ENCODE measurements at places on chromosomes 4 and X. TPM values are rescaled to one million over a fixed set of nuclear protein-coding genes. Genes with fewer than 3 reads are reported as not detected.

The GPC3 gene
- total RNA-seq, result 4.9 TPM

The BTK gene
- 7.9 TPM for total RNA-seq

The SERTM2 gene
- 5.6 TPM for total RNA-seq

The IBSP gene
- not detected for total RNA-seq

The CYP4V2 gene
- total RNA-seq, result 47.3 TPM

The ITGB1BP2 gene
- total RNA-seq, result 8.9 TPM

The HMX1 gene
- total RNA-seq, result not detected

The CABS1 gene
- total RNA-seq, result not detected

The MAGIX gene
- 12.8 TPM for total RNA-seq

The PDZD4 gene
- total RNA-seq, result 10.6 TPM

The AKAP4 gene
- total RNA-seq, result not detected

The SHROOM2 gene
- total RNA-seq, result 17.5 TPM

- DNase-seq, result no peak
Measured at GRCh38 chrX:44484607-44485146, 58.0 kb downstream of the FUNDC1 start.

DNA sequence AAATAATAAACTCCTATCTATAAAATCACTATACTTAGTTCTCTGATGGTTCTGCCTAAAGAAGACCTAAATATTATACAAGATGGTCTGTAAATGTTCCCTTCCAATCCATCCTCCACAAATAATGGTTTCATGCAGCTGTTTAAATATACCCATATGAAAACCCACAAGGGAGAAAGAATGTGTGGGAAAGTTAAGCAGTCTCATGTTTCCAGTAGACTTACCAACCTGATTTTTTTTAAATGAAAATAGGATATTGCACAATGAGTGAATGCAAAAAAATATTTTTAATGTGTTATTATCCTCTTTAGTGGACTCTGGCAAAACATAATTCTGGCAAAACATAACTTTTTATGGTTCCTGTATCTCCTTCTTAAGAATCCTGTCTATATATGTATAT, 23.3 kb downstream of the CAMK2D start:
- no peak for DNase-seq

- no peak for DNase-seq
Measured at GRCh38 chr4:150497612-150498011, 84.3 kb upstream of the MAB21L2 start.

- DNase-seq, result no peak
Measured at GRCh38 chr4:118917582-118917981, 28.9 kb downstream of the SYNPO2 start.

DNA sequence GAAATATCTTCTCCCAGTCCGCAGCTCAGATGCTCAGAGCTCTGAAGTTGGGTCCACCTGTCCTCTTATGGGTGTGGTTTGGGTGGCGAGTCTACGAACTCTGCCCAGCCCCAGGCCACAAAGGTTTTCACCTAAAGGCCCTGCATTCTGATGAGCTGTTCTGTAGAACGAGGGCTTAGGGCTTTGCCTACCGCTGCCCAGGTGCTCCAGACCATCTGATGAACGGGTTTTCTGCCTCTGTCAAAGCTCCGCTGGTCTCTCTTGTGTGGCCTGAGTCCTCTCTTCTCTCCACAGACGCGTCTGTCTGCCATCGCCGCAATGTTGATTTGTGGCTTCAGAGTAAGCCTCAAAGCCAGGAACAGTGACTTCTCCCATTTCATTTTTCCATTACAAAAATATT, 28.4 kb upstream of the CPLX1 start:
- no peak for DNase-seq

GRCh38 chr4:69054578-69055200, 41.6 kb upstream of the UGT2B7 start:
- DNase-seq, result no peak

DNA sequence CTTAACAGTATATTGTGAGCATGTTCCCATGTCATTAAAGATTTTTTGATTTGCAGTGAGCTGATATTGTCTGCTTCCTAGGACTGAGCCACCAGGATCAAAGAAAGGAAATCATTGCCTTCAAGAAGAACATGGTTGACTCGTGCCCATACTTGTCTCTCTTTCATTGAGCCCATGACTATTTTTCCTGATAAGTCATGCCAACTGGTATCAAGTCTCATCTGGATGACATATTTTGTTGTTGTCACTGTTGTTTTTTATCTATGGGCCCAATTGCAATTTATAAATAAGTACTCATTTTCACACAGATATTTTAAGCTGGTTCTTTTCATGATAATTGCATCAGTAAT, 10.2 kb upstream of the RHOH start:
- no peak for DNase-seq

GRCh38 chr4:8874003-8874895, 2.6 kb upstream of the HMX1 start:
- DNase-seq, result no peak

GRCh38 chr4:169153481-169154087, 117.2 kb downstream of the SH3RF1 start:
- no peak for DNase-seq

GRCh38 chr4:23590431-23590830, 299.4 kb downstream of the PPARGC1A start:
- DNase-seq, result no peak

- DNase-seq, result no peak
Measured at GRCh38 chrX:154719132-154719675, 31.7 kb downstream of the GAB3 start.

- DNase-seq, result no peak
Measured at GRCh38 chrX:68710870-68711576, 63.6 kb downstream of the STARD8 start.

DNA sequence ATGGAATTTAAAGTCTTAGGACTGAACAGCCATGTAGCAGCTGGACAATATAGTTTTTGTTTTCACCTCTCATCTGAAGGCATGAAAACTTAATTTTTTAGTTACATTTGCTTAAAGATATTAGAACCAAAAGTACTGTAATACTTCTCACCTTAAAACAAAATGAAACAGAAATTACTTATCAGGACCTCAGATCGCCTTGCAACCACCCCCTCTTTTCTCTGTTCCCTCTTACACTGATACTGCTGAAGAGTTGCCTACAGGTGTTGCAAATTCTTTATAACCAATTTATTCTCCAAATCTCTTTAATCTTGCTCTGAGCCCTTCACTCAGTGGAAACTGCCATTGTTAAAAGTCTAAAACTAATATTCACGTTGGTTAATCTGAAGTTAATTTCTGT, 145.0 kb downstream of the SPCS3 start:
- no peak for DNase-seq

DNA sequence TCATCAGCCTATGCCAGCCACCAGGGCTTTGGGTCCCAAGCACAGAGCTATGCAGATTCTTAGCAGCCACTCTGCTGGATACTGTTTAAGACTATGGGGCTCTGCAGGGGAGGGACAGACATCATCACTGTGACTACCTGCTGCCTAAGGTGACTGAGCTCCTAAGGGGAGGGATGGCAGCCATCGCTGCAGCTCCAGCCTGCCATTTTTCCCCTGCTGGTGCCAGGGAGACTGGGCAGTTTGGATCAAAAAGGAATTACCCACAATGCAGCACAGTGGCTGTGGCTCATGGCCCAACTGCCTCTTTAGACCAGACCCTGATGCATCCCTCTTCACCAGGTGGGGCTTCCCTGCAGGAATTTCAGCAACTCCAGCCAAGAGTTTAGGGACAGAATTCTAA, 28.6 kb upstream of the INPP4B start:
- no peak for DNase-seq

- DNase-seq, result no peak
Measured at GRCh38 chr4:34649716-34650115, 1594.6 kb downstream of the ARAP2 start.

GRCh38 chrX:46823481-46823880, 13.4 kb upstream of the RP2 start:
- no peak for DNase-seq

GRCh38 chr4:157994863-157995262, 178.0 kb downstream of the GASK1B start:
- no peak for DNase-seq

DNA sequence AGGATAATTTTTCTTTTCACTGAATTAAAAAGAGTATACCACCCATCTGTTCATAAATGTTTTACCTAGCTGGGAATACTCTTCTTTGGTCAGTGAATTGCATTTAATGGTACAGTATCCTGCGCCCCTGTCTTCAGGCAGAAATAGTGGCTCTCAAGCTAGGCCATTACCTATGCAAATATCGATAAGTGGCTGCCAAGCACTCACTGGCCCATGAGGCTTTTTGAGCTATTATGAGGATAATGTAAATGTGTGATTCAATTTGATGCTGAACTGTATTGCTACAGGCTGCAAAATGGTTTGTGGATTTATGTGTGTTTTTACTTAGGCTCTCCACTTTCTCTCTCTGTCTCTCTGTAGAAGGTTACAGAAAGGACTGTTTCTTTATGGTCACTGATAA, 30.1 kb upstream of the MTMR1 start:
- DNase-seq, result no peak

- DNase-seq, result no peak
Measured at GRCh38 chr4:186859420-186859819, 135.8 kb upstream of the FAT1 start.

DNA sequence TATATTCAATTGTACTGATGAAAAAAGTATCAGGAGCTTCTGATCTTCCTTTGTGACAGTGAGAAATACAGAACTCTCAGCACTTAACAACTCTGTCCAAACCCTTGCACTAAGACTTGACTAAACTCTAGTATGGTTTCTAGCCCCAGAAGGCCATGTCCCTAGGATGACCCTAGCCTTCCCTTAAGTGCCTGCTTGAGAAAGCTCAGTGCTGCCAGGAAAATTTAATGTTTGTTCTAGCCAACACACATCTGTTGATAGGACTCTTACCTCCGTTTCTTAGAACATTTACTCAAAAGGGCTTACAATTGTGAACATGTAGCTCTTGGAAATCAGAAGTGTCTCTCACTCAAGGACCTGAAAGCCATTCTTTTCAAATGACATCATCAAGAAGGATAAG, 1055.2 kb upstream of the FTHL17 start:
- DNase-seq, result no peak

- no peak for DNase-seq
Measured at GRCh38 chr4:17915439-17915838, 104.7 kb downstream of the NCAPG start.

- no peak for DNase-seq
Measured at GRCh38 chr4:124640022-124640730, 72.4 kb downstream of the ANKRD50 start.

GRCh38 chrX:110915570-110915969, 120.0 kb upstream of the CHRDL1 start:
- no peak for DNase-seq

Measured in ureter (tissue), 1 donor.